Uterus (tissue), 4 donors: ENCODE measurements at places on chromosomes 7 and 10.

GRCh38 chr7:466465-467191 lies 53.0 kb downstream of the PDGFA start:
- no peak for DNase-seq

DNA sequence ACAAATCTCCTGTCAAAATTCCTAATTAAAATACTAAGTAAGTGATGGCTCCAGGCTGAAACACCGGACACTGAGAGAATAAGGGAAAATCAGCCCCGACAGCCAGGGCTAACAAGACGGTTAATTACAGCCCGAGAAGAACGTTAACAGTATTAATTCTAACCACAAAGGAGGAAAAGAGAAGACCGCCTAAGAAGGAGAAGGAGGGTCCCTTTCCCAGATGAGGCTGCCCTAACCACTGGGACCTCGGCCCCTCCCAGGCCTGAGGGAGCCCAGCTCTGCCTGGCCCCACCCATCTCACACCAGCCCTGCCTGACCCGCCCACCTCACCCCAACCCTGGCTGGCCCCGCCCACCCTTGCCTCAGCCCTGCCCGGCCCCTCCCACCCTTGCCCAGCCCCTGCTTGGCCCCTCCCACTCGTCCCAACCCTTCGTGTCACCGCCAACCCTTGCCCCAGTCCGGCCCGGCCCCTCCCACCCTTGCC lies 51.3 kb downstream of the PWWP2B start:
- DNase-seq: peak; percentile 75

DNA sequence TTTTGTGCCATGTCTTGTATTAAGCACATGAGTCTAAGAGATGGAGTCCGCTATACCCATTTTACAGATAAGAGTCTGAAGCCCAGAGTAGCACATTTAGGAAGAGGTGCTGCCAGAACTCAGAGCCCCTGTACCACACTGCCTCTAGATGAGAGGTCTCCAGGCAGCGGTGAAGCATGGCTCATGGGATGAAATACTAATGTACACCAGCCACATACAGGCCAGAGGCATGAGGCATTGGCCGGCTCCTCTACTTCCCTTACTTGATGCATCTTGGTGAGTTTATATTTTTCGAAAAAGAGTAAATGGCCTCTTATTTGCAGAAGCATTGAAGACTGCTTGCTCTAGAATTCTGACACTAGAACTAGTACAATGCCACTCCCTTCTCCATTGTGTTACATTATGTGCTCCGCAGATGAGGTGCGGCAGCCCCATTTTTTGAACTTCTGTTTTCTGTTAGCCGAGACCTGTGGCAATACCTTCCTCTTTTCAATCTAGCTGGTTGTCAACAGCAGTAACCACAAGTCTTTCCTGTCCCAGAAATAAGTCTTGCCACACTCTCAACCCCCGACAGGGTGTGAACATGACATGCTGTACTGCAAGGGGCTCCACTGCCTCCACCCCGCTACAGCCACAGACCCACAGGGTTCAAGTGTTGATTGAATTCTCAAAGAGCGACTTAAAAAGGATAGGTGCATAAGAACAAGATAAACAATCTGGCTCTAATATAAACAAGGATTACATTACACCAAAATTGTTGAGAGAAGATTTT lies 145.3 kb downstream of the CELF2 start:
- peak; percentile 37 for DNase-seq

DNA sequence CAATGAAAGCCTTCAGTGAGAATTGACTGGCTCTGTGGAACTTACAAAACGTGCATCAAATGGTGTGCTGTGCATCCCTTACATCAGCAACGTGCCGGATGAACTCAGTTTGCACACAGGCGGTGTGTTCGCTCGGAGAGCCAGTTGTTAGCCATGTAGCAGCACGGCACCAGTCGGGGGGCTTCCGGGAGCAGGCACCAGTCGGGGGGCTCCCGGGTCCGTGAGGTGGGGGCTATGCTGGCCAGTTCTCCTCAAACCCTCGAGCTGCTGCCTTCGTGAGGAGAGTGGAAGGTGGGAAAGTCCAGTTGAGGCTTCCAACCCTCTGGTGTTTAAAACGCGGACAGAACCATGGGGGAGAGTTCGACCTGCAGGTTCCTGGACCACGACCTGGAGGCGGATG lies 34.9 kb upstream of the UTF1 start:
- no peak for DNase-seq

DNA sequence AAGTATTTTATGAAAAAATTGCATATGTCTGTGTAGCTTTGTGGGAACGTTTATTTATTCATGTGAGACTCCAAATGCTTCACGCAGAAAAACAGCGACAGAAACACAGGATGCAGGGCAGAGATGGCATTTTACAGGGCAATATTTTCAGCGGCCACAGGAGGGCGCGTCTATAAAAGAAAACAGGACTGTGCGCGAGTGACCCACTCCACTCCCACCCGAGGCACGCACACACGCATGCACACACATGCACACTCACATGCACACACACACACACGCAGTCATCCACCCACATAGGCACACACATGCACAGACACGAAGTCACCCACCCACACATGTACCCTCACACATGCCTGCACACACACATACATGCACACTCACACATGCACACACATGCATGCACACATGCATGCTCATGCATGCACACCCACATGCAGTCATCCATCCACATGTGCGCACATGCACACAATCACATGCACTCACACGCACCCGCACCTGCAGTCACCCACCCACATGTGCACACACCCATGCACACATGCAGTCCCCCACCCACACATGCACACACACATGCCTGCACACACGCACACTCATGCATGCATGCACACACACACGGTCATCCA lies 96.3 kb downstream of the DNAJB6 start:
- DNase-seq: no peak

DNA sequence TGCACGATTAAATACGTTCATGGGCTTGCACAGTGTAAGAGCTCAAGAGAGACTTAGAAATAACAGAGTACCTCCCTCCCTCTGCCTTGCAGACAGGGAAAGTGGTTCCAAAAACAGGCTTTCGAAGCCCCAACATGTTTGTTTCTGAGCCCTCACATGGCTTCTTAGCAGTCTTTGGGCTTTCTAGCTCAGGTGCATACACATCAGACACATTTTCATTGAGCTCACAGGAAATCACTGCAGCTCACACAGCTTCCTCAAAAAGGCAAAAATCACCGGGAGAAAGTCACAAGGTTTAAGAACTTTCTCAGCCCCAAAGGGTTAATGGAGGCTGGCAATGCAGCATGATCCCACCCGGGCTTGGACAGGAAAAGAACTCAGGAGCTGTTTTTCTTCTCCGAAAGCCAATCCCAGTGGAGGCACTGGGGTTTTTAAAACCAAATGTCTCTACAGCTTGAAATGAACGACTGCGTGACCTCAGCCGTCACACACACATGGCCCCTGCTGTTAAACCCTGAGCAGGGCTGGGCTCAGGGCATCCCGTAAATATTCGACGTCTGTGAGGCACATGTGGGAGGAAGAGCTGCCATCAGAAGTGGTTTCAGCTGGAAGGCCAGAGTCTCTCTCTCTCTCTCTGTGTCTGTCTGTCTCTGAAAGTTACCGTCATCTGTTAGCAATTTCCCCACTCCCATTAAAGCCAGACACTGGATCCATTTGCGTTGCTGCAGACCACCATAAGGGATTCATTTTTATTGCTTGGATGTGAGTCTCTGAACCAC lies 69.7 kb downstream of the CALML3 start:
- no peak for DNase-seq

DNA sequence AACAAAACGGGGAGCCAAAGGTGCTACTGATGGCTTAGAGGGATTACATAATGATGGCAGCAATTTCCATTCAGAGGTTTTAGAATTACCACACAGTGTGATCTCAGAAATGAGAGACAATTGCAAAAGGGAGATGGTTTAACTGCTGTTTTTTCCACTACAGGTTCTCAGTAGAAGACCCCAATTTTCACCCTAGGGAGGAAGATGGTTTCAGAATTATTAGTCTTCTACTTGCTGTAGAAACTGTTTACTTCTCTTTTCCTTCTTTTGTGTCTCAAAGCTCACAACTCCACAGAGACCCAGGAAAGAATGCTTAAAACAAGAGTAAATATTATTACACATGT lies 226.5 kb downstream of the INHBA start:
- no peak for DNase-seq

- DNase-seq: no peak
Observed at GRCh38 chr7:131943646-131944045, 387.2 kb upstream of the PODXL start.

DNA sequence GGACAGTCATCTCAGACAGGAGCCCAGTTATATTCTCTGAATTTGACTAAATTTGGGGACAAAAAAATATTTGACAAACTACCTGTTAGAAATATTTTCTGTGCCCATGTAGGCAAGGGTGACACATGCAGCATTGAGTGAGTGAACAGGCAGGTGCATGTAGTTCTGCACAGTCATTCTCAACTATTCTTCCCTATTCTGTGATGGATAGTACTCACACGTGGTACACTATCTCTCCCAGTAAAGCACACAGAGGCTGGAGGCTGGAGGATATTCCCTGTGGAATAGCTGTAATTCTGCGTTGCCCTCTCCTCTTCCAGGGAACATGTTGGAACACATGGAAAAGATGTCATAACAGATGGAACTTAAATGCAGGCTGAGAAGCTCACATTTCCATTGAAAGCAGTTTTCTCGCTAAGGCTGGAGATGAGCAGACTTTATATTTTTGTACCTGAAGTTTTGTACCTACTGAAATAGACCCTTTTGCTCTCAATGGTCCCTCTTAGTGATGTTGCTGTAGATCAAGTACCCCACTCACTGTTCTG lies 75.0 kb downstream of the GPR141 start:
- DNase-seq: no peak

- DNase-seq: no peak
Observed at GRCh38 chr10:5467207-5467535, 32.2 kb downstream of the CALML5 start.

DNA sequence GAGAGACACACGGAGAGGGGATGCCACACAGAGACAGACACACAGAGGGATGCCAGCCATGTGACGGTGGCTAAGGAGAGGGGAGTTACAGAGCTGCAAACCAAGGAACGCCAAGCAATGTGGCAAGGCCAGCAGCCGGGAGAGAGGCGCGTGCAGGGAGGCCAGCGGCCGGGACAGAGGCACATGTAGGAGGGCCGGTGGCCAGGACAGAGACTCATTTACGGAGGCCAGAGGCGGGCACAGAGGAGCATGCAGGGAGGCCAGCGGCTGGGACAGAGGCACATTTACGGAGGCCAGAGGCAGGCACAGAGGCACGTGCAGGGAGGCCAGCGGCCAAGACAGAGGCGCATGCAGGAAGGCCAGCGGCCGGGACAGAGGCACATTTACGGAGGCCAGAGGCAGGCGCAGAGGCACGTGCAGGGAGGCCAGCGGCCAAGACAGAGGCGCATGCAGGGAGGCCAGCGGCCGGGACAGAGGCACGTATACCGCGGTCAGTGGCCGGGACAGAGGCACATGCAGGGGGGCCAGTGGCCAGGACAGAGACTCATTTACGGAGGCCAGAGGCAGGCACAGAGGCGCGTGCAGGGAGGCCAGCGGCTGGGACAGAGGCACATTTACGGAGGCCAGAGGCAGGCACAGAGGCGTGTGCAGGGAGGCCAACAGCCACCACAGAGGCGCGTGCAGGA lies 40.4 kb downstream of the INSIG1 start:
- no peak for DNase-seq

DNA sequence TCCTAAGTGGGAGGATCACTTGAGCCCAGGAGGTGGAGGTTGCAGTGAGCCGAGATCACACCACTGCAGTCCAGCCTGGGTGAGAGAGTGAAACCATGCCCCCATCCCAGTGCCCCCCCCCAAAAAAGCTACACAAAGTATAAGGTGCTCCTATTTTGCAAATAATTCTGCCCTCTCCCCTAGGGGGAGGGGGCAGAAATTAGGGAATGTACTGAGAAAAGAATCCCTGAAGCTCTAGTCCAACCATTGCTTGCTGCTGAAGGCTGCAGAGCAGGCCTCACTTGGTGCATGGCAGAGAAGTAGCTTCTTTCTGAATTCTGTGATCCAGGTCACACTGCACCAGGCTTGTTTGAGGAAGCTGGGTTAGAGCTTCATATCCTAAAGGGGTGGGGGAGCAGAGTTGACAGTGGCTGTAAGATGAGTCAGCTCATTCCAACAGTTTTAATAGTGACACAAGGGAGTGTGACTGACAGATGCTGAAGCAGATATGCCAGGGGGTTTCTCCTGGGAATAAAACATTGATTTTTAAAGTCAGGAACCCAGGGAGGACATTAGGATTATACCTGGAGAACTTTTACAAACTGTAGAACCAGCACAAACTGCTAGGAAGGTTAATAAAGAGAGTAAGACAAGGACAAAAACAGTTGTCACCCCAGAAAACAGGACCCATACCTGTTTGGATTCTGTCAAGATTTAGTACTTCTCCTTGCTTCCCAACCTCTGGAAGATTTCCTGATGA lies 32.8 kb upstream of the STRIP2 start:
- no peak for DNase-seq

- DNase-seq: no peak
Observed at GRCh38 chr10:102819054-102819453, 18.2 kb downstream of the CYP17A1 start.

GRCh38 chr10:125691160-125691981 lies 8.4 kb upstream of the TEX36 start:
- DNase-seq: no peak

DNA sequence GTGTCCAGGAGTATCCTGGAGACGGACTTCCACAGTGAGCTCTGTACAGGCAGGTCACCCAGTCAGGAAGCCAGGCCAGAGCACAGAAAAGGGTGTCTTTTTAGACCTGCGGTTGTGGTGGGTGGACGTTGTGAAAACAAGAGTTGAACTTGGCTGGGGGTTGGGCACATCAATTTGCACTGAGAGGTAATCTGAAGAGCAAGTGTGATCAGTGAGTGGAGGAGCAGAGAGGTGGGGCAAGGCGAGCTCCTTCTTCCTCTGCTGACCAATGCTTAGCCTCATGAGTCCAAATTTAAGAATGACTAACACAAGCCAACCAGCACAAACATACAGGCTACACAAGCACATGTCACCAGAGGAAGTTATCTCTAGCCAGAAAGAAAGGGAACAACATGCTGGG lies 310.8 kb downstream of the TCERG1L start:
- no peak for DNase-seq

- DNase-seq: no peak
Observed at GRCh38 chr7:116382375-116382774, 117.2 kb upstream of the CAV2 start.

GRCh38 chr7:155669717-155670505 lies 25.4 kb downstream of the RBM33 start:
- DNase-seq: no peak

DNA sequence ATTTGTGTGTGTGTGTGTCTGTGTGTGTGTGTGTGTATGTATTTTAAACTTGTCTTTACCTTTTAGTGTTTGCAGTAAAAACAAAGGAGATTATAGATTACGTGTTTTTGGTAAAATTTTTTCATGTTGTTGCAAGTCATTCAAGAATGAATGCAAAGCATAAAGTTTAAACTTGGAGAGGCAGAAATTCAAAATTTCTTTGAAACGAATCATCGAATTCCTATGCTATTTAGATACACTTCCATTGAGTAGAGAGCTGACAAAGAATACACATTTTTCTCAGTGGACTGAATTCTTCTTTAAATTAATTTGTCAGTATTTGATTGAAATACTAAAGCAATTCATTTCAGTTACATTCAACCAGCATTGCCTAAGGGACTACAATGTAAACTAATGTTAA lies 66.0 kb upstream of the HDAC9 start:
- DNase-seq: no peak

GRCh38 chr10:59907918-59908807 lies 1.8 kb upstream of the CCDC6 start:
- peak; percentile 48 for DNase-seq
